ENCODE measurements at places on chromosomes 2 and 18.

DNA sequence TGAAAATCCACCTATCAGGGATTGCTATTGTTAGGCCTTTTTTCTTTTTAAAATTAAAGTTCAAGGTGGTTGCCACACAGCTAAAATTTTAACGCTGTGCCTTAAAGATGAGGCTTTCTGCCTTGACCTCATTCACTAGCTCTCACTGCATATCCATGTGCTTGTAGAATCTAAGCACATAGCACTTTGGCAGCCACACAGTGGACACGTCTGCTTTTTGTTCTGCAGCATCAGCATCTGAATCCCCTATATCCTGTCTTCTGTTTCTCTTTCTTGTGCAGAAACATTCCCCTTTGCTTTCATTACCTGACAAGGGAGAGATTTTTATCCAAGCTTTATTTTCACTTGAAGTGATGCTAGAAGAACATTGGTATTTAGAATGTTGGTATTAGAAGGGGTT is 38.1 kb downstream of the RALB start:
- DNase-seq, result no peak

GRCh38 chr2:150075831-150076230 is 411.6 kb downstream of the RND3 start:
- no peak for DNase-seq

- DNase-seq, result no peak
Measured at GRCh38 chr2:30398084-30398873, 48.8 kb upstream of the LCLAT1 start.

DNA sequence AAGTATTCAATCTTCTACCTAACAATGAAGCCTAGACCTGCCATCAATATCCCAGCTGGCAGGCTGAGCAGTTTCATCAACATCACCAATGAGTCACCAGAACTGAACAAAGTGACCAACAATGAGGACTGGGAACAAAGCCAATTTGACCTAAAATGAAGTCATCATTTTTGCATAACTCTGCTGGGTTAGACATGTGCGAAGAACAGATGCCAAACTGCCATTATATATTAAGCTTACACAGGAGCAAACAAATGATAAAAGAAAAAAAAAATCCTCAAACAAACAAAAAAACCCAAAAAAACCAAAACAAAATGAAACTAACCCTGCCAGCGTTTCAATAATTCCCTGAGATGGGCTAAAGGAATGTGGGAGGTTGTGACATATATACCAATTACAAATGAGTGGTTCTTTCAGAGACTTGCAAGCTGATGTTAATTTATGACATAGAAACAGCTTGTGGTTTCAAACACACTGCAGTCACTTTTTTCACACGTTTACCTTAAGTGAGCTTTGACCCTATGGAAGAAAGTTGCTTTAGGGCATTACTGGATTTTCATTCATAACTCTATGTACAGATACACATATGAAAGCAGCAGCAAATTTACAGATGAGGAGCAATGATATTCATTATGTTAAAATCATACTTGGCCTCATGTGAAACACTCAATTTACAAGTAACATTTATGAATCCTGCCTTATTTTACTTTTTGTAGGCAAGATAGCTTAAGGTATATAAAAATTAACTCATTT is 56.9 kb upstream of the CCDC141 start:
- peak; percentile 77 for DNase-seq

GRCh38 chr2:119836455-119837142 is 76.9 kb downstream of the PTPN4 start:
- DNase-seq, result no peak

GRCh38 chr2:82730811-82731210 is 1728.3 kb downstream of the SUCLG1 start:
- DNase-seq, result no peak

DNA sequence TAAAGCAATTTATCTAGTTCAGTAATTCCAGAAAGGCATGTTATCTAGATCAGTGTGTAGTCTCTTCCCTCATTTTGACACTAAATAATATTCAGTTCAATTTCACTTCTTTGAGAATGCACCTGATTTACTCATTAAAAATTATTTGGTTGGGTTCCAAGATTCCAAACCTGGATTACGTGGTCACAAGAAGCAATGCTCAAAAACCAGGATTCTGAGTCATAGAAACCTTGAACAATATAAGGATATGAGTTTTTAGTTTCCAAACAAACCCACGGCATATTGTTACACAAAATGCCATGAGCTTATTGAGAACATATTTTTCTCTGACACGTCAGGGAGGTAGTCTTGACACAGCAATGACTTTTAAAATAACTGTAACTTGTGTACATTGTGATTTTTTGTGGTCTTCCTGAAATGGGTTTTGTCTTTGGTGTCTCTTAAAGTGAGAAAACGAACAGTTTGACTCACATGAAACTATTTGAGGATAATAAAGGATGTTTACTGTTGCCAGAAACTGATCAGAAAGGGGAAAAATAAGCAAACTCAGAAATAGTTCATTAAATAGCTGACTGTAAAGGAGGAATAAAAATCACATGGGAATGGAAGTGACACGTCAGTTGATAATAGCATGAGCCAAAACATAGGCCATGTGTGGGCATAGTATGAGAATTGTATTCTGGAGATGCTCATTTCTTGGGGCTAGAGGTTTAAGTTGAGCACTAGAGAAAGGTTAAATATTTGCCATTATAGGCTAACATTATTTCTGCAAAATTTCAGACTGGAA is 617.7 kb upstream of the CDH2 start:
- DNase-seq, result no peak
